Activated CD4-positive, alpha-beta T cell treated with anti-CD3 and anti-CD28 coated beads, Interleukin-2, amount 50 U/mL, for 4 hours (primary cell): ENCODE measurements at places on chromosomes 7 and 10.

DNA sequence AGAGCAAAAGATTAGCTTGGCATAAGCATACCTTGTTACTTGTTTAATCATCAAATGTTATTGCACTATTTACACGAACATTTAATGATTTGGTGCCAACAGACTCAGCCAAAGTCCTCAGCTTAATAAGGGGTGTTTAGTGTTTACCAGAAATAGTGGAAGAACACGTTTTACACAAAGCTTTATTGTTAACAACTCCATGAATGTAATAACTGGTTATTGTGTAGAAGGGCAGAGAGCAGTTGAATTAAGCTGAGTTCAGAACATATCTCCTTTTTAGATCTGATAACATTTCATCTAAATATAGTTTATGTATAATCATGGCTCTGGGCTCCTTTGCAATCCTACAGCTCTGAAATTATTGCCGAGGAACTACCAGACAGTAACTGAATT is 99.1 kb downstream of the CABCOCO1 start:
- no peak for DNase-seq

- DNase-seq = no peak
Observed at GRCh38 chr10:59237775-59238174, 61.3 kb downstream of the PHYHIPL start.

- DNase-seq = no peak
Observed at GRCh38 chr10:218798-219197, 83.5 kb downstream of the ZMYND11 start.

DNA sequence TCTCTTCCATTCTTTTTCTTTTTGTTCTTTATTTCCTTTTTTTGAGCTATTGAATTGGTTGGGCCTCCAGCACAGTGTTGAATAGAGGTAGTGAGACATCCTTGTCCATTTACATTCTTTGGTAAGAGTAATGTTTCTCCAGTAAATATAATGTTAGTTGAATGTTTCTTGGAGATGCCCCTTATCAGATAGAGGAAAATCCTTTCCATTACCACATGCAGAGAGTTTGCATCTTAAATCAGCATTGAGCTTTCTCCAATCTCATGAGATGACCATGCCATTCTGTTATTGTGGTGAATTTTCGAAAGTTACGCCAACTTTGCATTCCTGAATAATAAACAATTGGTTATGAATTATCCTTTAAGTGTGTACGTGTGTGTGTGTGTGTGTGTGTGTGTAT is 127.7 kb downstream of the DNAH11 start:
- no peak for DNase-seq

DNA sequence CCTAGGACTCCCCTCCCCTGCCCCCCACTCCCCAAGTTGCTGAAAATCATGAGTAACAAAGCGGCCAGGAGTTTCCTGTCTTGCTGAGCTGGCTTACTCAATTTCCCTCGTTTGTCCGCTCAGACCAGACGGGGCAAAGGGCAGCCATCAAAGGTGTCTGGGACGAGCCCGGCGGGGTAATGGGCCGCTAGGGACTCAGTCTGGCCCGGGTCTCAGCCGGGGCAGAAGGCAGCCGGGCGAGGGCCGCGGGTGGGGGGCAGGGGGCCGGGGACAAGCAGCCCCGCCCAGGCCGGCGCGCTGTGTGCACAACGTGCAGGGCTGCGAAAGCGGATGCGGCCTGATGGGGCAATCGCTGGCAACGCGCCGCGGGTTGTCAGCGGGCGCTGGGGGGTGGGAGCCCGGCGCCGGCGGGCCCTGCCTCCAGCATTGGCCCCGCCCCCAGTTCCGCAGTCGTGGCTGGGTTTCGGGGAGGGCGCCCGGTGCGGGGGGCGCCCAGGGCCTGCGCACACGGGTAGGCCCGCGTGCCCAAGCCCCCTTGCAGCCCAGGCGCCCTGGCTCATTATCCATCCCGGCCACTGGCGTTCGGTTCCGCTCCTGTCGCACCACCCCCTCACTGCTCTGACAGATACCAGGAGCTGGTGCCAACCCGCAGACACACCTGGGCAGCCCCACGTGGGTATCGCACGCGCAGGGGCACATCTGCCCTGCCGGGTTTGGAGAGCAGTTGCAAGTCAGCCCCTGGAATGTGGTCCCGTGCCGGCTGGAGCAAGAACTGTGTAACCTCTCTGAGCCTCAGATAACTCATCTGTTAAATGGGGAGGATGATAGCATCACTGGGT is 35.1 kb downstream of the DNAJB12 start:
- peak; percentile 82 for DNase-seq

DNA sequence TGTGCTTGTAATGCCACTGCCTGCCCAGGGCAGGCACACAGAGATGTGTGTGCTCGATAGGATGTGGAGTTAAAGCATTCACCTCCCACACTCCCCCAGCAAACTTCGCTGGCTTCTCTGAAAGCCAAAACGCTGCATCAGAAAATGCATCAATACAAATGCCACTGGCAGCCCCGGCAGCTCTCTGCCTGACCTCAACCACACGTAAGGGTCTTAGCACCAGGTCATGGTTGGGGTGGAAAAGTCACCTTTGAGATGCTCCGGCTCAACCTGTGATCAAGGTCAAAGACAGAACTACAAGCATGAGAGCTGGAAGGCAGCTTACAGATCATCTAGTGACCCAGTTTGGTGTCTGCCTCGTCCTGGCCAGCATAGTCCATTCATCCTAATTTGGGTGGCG is 114.4 kb upstream of the NANOS1 start:
- no peak for DNase-seq

DNA sequence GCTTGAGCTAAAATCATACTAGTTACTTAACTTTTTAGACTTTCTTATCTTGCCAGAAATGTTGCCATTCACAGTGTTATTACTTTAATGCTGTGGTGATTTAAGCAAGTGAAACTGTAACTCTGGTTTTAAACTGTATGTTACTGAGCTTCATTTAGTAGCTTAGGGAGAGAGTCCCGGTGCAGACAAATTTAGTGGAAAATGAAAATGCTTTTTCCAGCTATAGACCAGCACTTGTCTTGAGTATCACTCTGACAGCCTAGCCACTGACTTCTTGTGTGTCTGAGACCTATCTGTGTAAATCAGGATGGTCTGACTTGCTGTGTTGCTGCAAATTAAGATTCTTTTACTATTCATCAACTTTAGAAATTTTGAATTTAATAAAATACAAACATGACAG is 200.8 kb downstream of the CACNB2 start:
- DNase-seq = no peak

- DNase-seq = no peak
Observed at GRCh38 chr7:152902054-152902453, 142.5 kb downstream of the ACTR3B start.
